ENCODE measurements at places on chromosomes 5 and 9. TPM values are rescaled to one million over a fixed set of nuclear protein-coding genes. Genes with fewer than 3 reads are reported as not detected.

LECT2 gene
- total RNA-seq = not detected

DNA sequence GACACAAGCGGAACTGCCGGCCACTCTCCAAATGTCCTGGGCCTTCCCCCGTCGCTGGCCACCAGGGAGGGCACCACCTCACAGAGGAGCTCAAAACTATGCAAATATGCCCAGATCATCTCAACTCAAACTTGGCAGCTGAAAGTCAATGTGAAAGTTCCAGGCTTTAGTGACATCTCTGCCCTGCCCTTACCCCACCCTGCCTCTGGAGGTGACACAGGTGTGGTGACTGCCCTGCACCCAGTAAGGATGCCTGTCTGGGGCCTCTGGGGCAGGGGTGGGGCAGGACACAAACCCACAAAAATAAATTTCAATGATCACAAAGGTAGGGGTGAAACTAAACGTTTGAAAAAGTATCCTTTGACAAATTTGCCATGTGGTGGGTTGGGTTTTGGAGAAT is 213.4 kb downstream of the HSPA4 start:
- H3K36me3 ChIP-seq = no peaks in the 10 kb centered on the region
- H3K27ac ChIP-seq = no peak overlapping the region
- no peak for DNase-seq
- no peak overlapping the region for H3K4me3 ChIP-seq
- no peaks in the 10 kb centered on the region for H3K4me1 ChIP-seq

GRCh38 chr9:4020755-4021296 is 279.0 kb downstream of the GLIS3 start:
- no peaks in the 10 kb centered on the region for H3K4me1 ChIP-seq
- no peak for DNase-seq
- H3K36me3 ChIP-seq = no peaks in the 10 kb centered on the region
- no peak overlapping the region for H3K4me3 ChIP-seq
- no peak overlapping the region for H3K27ac ChIP-seq

DNA sequence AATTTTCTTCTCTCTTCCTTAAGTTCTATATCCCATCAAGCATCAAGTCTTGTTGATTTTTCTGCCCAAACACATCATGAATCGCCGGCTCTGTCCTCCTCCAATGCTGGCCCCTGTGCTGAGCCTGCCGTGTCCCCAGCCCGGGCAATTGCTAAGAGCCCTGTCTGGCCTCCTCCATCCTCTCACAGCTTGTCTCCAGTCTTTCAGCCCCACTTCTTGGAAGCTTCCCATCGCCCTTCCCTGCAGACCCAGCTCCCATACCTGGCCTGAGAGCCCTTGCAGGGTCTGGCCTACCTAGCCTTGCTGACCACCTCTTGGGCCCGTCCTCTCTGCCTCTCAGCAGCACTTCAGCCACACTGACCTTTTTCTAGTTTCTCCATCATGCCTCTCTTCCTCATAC is 61.9 kb downstream of the COL15A1 start:
- no peaks in the 10 kb centered on the region for H3K27me3 ChIP-seq
- no peak for DNase-seq
- no peak overlapping the region for H3K27ac ChIP-seq
- H3K4me3 ChIP-seq = no peak overlapping the region
- H3K4me1 ChIP-seq = no peaks in the 10 kb centered on the region

DNA sequence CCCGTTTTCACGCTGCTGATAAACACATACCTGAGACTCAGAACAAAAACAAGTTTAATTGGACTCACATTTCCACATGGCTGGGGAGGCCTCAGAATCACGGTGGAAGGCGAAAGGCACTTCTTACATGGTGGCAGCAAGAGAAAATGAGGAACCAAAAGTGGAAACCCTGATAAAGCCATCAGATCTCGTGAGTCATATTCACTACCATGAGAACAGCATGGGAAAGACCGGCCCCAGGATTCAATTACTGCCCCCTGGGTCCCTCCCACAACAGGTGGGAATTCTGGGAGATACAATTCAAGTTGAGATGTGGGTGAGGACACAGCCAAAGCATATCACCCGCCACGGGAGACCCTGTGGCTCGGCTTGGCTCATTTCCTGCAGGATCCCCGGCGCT is 20.2 kb downstream of the EXD3 start:
- no peaks in the 10 kb centered on the region for H3K27me3 ChIP-seq
- H3K27ac ChIP-seq = no peak overlapping the region
- H3K4me3 ChIP-seq = no peak overlapping the region
- H3K36me3 ChIP-seq = no peaks in the 10 kb centered on the region
- no peak for DNase-seq
- H3K4me1 ChIP-seq = no peaks in the 10 kb centered on the region

- no peak for DNase-seq
- H3K4me1 ChIP-seq = peaks cover 6% of the 10 kb centered on the region
- no peak overlapping the region for H3K27ac ChIP-seq
- H3K27me3 ChIP-seq = no peaks in the 10 kb centered on the region
- no peaks in the 10 kb centered on the region for H3K36me3 ChIP-seq
These were observed 54.7 kb downstream of the DAP start for GRCh38 chr5:10706326-10706725.
